ENCODE measurements at places on chromosomes 1 and 21. TPM values are rescaled to one million over a fixed set of nuclear protein-coding genes. Genes with fewer than 3 reads are reported as not detected.

CDCA8 gene
- 14.1 TPM for total RNA-seq

TEDDM1 gene
- not detected for total RNA-seq

SLC6A9 gene
- total RNA-seq, result 46.7 TPM

DNA sequence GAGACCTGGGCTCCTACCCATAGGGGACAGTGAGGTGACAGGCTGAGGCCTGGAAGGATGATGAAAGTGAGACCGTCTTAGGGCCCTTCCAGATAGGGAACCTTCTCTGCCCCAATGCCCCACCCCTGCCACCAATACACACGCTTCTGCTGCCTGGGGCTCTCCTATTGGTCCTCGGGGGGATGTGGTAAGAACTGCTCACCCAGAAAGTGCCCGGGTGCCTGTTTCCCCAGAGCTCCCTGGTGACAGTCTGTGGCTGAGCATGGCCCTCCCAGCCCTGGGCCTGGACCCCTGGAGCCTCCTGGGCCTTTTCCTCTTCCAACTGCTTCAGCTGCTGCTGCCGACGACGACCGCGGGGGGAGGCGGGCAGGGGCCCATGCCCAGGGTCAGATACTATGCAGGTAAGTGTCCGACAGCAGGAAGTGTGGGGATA, 948 bp downstream of the SEMA4A start:
- ATAC-seq, result peak; percentile 53

- ATAC-seq, result no peak
Measured at GRCh38 chr1:227892489-227893299, 55.0 kb downstream of the WNT9A start.
